ENCODE measurements at places on chromosomes 5 and 9.

- no peak for DNase-seq
Observed at GRCh38 chr9:8282535-8282934, 483.0 kb upstream of the DMAC1 start.

DNA sequence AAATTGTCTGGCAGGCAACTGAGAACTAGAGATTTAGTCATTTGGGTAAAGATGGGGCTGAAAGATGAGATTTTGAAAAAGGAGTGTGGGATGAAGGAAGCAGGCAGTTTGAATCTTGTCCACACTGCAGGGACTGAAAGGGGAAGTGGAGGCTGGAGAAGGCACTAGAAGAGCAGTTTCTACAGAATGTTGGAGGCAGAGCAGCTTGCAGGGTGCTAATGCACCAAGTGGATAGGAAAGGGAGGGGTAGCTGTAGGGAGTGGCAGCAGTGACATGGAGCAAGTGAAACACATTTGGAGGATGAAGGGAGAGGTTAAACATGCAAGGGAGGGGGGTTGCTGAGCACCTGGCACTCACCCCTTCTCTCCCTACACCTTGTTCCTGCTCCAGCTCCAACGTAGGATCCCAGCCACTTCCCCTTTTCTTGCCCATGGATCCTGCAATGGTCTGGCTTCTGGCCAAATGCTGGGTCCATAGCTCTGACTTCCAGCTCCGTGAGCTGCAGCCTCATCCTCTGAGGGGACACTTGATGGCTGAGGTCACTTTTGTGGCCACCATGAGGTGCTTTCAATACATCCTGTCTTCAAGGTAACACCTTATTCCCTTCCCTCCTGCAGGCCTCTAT, 30.0 kb upstream of the FGD3 start:
- DNase-seq: no peak

GRCh38 chr5:127875235-127876021, 172.2 kb downstream of the CCDC192 start:
- no peak for DNase-seq

DNA sequence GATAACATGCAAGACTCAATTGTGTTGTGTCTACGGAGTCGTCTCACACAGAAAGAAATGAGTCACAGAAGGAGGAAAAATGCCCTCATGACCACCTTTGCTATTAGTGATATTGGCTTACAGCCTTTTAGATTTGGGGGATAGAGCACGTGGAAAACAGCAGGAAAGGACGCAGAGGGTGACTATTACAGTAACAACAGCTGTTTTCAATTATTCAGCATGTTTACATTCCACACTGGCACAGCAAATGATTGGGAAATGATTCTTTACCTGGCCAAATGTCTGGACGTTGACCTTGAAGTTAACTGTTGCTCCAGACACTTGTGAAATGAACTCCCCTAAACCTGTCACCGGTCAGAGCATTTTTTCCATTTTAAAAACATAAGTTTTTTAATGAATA, 46.8 kb downstream of the APTX start:
- no peak for DNase-seq

DNA sequence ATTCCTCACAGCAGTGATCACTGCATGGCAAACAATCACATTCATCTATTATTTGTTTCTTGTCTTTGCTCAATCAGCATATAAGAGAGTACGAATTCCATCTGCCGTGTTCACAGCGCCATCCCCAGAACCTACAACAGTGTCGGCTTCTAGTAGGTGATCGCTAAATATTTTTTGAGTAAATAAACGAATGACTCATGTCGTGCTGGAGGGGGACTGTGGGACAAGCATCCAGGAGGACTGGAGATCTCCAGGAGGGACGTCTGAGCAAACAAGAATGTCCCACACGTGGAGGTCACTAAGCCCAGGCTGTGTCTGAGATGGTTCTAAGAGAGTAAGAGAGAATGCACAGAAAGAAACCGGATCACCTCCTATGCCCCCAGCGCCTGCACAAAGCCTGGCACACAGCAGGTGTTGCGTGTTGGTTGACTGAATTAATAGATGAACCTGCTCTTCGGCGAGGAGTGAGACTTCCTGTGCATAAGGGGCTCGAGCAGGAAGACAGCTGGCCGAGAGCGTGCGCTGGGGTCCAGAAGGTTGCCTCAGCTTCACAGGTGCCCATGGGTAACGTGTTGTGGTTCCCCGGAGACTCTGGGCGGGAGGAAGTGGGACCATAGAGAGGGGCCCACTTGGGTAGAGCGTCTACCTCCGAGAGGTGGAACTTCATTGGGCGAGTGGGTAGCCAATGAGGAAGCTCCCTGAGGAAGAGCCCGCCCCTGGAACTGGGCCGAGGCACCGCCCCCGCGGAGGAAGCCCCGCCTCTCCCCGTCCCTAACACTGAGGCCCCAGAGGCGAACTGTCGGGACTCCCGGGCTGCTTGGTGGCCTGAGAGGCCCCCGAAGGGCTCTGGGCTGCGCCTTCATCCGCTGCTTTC, 193.0 kb downstream of the MELK start:
- DNase-seq: peak; percentile 55

- no peak for DNase-seq
Observed at GRCh38 chr9:130484362-130485072, 39.8 kb downstream of the ASS1 start.

DNA sequence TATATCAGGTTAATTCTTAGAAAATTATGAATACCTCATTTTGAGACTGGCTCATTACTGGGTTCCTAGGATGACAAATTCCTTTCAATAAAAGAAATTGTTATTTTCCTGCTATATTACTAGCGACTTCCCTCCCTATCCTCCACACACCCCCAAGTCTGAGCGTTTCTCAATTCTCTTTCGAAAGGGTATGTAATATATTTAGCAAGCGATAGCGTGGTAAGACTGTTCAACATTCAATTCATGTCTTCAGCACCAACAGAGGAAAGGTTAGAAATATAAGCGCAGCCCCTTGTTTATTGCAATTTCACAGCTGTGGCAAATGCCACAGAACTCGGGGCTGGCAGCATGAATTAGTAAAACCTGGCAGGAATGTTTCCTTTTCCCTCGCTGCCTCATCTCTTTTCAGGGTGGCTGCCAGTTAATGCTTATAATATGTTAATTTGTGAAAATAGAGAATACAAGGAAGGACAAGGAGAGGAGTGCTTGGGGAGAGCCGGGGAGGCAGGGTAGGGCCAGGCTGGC, 152.7 kb upstream of the TBCA start:
- DNase-seq: no peak

GRCh38 chr5:176768174-176768970, 42.0 kb upstream of the UNC5A start:
- DNase-seq: no peak

GRCh38 chr5:125713109-125713805, 710.0 kb upstream of the GRAMD2B start:
- DNase-seq: no peak

DNA sequence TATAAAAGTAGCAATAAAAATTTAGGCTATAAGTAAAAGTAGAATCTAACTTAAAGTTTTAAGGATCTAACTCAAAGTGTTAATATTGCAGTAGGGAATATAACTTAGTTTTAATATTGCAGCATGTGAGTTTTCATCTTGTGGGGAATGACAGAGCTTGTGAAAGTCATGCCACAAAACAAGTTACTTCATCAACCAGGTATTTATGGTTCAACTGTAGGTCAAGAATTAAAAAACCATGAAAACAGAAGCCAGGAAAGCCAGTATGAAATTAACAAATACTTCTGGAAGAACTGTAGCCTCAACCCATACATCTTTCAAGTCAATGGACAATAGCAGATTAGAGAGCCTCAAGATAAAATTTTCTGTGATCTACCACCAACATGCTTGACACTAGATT, 19.0 kb downstream of the HMGCS1 start:
- no peak for DNase-seq

DNA sequence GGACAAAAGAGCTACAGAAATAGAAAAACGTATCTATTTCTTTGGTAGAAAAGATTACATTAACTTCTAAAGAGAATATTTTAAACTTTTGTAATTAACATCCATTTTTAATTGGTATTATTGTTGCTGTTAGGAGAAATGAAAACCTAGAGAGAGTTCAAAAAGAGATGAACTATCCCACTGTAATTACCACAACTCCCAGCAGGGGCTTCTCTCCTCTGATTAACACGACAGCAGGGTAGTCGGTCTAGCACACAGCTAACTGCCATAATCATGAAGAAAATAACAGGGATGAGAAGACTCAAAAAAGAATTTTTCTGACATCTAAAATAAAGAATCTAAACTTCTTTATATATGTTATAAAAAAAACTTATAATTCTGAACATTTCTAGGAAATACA, 86.2 kb upstream of the CDH9 start:
- DNase-seq: no peak

GRCh38 chr5:104573949-104574709, 1011.5 kb upstream of the NUDT12 start:
- no peak for DNase-seq

GRCh38 chr5:124180875-124181461, 565.5 kb downstream of the ZNF608 start:
- DNase-seq: no peak

GRCh38 chr5:51391175-51391574, 7.9 kb downstream of the ISL1 start:
- DNase-seq: no peak

GRCh38 chr5:147508711-147509040, 1.2 kb downstream of the DPYSL3 start:
- no peak for DNase-seq

- no peak for DNase-seq
Observed at GRCh38 chr5:40603378-40603777, 76.3 kb upstream of the PTGER4 start.

- no peak for DNase-seq
Observed at GRCh38 chr9:27427272-27427643, 96.8 kb upstream of the IFNK start.

DNA sequence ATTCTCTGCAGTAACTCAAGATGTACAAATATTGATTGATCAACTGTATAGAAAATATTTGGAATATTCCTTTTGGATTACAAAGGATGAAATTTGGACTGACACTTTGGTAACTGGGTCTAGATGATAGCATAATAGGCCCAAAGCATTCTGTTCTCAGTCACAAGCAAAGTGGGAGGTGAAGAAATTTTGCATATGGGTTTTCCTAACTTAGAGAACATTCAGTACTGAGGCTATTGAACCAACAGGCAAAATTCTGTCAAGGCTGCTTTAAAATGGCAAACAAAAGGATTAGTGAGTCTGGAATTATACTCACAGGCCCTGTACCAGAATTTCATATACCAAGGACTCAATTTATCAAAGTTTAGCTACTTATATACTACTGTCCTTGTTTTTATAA, 1020.6 kb downstream of the TLE4 start:
- no peak for DNase-seq

DNA sequence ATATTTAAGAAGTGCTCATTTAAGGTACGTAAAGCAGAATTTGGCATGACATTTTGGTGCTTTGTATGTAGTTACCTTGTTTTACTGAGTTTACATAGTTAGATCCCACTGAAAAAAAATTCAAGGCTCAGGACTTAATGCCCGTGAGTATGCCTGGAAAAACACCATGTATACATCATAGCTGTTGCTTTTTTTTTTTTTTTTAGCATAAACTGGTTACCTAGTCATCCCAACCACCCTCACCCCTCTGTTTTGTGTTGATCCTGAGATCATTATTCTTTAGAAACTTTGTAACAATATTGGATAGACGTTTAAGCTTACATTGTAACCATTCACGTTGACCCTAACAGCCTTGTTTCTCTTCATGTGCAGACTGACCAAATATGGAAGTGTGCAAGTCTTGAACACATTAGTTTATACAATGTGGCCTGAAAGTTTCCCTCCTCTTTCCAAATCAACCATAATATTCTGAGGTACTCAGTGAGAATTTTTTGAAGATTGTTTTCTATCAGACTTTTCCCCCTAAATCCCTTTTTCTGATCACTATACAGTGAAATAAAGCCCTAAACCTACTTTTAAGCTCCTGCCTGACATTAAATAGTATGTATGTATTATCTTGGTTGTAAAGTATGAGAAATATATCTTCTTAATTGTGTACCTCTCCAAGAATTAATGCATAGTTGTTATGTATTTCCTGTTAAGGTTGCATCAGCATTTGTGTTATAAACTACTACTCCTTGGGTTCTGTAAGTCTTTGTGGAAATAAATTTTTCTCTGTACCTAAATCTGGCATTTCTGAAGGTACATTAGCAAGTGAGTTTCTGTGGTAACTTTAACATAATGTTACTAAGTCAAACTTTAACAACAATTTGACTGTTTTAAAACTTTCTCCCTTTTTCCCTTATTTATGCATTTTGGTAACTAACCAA, 4.4 kb downstream of the RABGAP1 start:
- no peak for DNase-seq

GRCh38 chr5:14726066-14726838, 61.7 kb downstream of the OTULIN start:
- DNase-seq: no peak

DNA sequence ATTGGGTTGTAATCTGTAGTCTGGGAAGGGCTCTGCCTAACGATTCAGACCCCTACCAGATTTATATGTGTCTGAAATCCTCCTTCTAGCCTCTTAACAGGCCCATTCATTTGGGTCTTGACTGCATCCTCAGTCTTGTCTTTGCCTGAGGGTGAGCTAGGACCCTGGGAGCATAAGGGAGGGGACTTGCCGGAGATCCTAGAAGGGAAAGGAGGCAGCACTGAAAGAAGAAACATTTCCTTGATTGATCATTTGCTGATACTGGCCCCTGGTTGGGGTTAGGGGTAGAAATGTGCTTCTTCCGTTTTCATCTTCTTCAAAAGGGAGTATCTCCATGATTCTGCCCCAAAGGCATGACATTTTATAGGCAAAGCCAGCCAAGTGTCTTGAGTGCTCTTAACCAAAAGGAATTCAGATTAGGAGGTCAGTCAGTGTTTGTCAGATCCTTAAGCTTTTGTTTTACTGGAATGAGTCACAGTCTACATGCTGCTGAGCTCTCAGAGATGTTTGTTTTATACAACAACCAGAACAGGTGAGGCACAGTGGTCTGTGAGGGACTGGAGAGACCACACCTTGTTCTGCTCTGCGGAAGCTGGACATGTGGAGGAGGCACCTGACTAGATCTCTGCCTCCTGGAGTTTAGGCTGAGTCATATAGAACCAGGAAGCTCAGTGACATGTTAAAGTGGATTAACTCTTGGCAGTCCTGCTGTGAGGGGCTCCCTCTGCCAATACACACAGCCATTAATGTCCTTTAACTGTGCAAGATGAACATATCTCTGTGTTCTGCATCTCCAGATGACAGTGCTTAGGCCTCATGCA, 37.7 kb downstream of the PCDHAC2 start:
- DNase-seq: no peak

GRCh38 chr9:111597852-111598732, 1.4 kb downstream of the PTGR1 start:
- DNase-seq: peak; percentile 41

DNA sequence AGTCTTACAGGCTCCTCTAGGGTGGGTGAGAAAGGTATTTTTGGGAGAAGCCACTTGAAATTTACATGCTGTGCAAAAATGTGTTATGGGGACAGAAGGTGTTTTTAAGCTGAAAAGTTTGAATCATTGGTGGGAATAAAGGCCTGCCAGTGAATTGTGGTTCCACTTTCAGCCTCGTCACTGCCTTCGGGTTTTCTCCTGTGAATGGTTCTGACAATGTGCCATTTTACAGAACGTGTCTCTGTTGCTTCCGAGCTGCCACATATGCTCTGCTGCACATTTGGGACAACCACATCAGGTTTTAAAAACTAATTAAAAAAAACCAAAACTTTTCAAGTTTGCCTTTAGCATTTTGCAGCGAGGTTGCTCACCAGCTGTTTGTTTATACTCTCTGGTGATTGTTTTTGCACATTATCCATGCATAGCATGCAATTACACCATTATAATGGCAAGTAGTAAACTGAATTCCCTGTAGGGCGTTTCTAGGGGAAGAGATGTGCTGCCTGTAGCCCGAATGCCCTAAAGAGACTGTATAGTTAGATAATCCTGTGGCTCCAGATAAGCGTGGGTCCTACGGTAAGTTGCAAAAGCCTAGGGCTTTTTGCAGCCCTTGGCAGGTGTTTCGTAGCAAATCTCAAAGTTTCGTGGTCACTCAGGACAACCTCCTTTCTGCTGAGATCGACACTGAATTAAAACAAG, 40.1 kb upstream of the SUB1 start:
- no peak for DNase-seq
